ENCODE measurements at places on chromosomes 16 and 17.

DNA sequence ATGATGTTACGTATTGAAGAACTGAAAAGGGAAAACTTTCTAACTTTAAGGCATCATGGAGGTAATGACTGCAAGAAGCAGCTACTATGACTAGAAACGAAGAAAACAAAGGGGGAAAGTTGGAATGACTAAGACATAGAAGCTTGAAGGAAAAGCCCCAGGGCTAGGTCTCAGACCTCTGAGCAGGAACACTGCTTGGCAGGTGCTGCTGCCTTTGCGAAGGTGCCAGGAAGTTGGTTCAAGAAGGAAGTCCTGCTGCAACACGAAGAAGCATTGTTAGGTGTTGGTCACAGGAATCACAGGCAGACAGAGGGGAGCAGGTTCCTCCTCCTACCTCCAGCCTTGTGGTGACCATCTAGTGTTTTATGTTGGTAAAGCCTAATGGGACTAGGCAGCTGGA is 48.1 kb upstream of the HS3ST4 start:
- no peak for DNase-seq

DNA sequence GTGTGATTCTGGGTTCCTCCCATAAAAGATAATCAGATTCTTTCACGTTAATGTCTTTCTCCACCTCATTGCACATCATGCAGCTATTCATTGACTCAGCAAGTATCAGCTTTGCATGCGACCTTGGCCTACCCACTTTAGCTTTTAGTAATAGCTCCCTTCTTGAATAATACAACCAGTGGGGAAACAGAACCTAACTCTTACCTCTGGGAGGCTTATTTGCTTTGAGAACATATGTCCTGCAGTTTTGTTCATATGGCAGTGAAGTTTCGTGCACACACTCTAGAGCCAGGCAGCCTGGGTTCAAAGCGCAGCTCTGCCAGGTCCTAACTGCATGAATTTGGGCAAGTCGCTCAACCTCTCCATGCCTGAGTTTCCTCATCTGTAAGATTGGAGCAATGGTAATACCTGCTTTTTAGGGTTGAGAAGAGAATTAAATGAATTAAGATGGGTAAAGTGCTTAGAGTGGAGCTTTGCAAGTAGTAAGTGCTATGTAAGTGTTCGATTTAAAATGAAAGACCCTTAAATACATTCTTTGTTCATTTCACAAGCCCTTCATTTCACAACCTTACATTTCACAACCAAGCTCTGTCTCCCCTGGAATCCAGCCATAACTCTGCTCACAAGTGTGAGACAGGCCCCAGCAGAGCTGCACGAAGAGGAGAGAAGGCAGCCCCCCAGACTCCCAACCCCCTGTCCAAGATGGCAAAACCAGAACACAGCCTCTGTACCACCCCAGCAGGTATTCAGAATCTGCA is 29.3 kb downstream of the MAPT start:
- DNase-seq, result no peak

GRCh38 chr16:17117906-17118577 is 352.7 kb downstream of the XYLT1 start:
- DNase-seq, result no peak

DNA sequence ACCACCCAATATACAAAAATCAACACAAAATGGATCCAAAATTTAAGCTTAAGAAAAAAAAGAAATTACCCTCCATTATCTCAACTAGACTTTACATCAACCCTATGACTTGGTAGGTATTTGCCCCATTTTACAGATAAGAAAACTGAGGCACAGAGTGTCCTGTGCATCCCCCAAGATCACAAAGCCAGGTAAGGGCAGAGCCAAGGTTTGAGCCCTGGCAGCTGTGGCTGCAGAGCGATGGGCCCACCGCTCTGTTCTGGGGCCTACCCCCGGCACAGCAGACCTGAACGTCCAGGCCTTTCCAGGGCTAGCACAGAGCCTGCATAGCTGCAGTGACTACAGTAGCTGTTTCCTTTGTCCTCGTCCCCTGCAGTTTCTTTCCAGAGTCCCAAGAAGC is 417.6 kb downstream of the SOX9 start:
- DNase-seq, result no peak

- no peak for DNase-seq
Observed at GRCh38 chr17:44546671-44547606, 10.3 kb upstream of the FZD2 start.

- DNase-seq, result no peak
Observed at GRCh38 chr16:50699326-50700159, 6.1 kb downstream of the NOD2 start.

- DNase-seq, result no peak
Observed at GRCh38 chr16:82681592-82681991, 54.8 kb downstream of the CDH13 start.

- no peak for DNase-seq
Observed at GRCh38 chr16:21600031-21600773, 825 bp downstream of the METTL9 start.

Data from left forelimb (tissue), 1 donor.